ENCODE measurements at places on chromosomes 11 and 22.

- H3K4me3 ChIP-seq = no peak overlapping the region
Observed at GRCh38 chr11:103683576-103683975, 352.9 kb upstream of the DDI1 start.

GRCh38 chr22:48708558-48709245 is 1119.0 kb downstream of the BRD1 start:
- DNase-seq = no peak
- H3K27ac ChIP-seq = no peak overlapping the region
- H3K36me3 ChIP-seq = no peaks in the 10 kb centered on the region
- no peaks in the 10 kb centered on the region for H3K27me3 ChIP-seq
- no peak overlapping the region for H3K4me3 ChIP-seq
- H3K4me1 ChIP-seq = peaks cover 57% of the 10 kb centered on the region

DNA sequence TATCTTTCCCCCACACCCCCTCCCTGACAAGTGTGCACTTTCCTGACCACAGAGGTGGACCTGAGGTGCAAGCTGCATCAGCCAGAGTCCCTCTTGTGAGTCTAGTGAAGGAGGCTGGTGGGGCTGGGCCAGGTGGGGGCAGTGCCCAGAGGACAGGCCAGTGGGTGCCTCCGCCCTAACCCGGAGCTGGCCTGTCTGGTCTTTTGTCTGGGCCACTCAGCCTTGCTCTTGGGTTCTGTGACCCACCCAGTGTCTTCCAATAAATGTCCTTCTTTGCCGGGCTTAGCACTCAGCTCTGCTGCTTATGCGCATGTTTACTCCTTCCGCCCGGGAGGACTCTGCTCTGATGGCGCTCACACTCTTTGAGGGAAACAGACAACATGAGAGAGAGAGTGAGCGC is 526.2 kb downstream of the TBC1D22A start:
- H3K4me1 ChIP-seq = no peaks in the 10 kb centered on the region
- H3K4me3 ChIP-seq = no peak overlapping the region
- peaks cover 3% of the 10 kb centered on the region for H3K27me3 ChIP-seq
- no peak for DNase-seq

- peak overlapping the region; percentile 50 for H3K27ac ChIP-seq
- H3K4me1 ChIP-seq = peaks cover 6% of the 10 kb centered on the region
- H3K36me3 ChIP-seq = peaks cover 18% of the 10 kb centered on the region
- H3K27me3 ChIP-seq = peaks cover 8% of the 10 kb centered on the region
- DNase-seq = no peak
- H3K4me3 ChIP-seq = no peak overlapping the region
Observed at GRCh38 chr11:34473603-34474169, 35.0 kb downstream of the CAT start.

GRCh38 chr11:91133361-91133760 is 910.5 kb upstream of the CHORDC1 start:
- H3K4me3 ChIP-seq = no peak overlapping the region
- H3K27me3 ChIP-seq = no peaks in the 10 kb centered on the region
- H3K36me3 ChIP-seq = no peaks in the 10 kb centered on the region
- H3K27ac ChIP-seq = no peak overlapping the region

DNA sequence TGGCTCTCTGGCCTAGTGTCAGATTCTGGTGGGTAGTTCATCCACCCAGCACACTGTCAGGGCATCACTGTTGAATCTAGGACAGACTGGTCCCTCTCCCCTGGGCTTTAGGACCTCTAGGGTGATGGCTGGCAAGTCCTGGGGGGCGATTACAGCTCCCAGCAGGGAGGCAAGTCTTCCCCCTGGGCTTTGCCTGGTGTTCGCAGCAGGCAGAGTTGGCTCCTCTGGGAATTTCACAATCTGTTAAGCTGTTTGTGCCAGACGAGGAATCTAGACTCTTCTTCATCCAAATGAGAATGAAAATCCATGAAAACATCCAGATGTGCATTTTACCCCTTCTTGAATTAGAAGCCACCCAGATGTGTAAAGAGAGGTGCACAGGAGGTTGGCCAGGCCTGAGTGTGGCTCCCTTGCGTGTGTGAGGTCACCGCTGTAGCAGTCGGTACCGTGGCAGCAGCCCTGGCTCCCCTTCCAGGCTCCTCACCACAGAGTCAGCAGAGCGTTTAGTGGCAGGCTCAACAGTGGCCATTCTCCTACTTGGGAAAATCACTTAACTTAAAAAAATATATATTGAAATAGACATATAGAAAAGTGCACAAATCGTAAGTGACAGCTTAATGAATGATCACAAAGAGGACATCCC is 99.9 kb upstream of the TBCEL start:
- peaks cover 4% of the 10 kb centered on the region for H3K27me3 ChIP-seq
- peaks cover 17% of the 10 kb centered on the region for H3K4me1 ChIP-seq
- peak overlapping the region; percentile 66 for H3K27ac ChIP-seq
- H3K4me3 ChIP-seq = no peak overlapping the region
- no peak for DNase-seq
- no peaks in the 10 kb centered on the region for H3K36me3 ChIP-seq

DNA sequence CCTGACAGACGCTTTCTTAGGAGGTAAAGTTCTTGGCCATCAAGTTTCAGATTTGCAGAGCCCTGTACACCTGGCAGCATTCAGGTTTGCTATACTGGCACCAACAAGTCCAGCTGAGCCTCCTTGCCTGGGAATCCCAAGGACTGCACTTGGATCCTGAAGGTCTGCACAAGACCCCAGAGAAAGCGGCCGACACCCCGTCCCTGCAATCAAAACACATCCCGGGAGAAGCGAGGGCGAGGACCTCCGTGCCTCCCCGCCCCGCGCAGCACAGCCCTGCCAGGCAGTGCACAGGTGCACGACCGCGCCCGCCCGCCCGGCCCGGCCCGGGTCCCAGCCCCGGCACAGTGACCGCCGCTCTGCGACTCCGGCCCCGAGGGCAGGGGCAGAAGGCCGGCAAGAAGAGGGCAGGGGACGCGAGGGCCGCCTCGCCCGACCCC is 559 bp downstream of the MRTFA start:
- H3K4me1 ChIP-seq = peaks cover 38% of the 10 kb centered on the region
- peaks cover 18% of the 10 kb centered on the region for H3K36me3 ChIP-seq
- no peak for DNase-seq
- H3K4me3 ChIP-seq = peak overlapping the region; percentile 93
- H3K27ac ChIP-seq = no peak overlapping the region

DNA sequence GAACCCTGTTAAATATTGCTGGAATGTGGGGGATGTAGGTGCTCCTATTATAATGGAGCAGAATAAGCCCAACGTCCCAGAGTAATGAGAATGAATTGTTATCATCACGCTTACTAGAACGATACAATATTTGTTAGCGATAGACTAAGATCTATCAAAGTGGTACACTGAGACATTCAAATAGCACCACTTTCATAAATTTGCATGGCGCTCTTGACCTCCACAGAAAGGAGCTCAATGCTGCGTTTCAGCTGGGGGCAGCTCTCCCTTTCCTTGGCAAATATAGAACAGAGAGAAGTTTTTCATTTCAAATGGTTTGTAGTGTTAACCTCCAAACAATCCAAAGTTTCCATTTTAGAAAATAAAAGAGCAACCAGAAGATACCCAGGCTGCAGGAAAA is 38.2 kb upstream of the BLID start:
- no peak overlapping the region for H3K4me3 ChIP-seq
- no peak overlapping the region for H3K27ac ChIP-seq
- H3K4me1 ChIP-seq = peaks cover 20% of the 10 kb centered on the region

DNA sequence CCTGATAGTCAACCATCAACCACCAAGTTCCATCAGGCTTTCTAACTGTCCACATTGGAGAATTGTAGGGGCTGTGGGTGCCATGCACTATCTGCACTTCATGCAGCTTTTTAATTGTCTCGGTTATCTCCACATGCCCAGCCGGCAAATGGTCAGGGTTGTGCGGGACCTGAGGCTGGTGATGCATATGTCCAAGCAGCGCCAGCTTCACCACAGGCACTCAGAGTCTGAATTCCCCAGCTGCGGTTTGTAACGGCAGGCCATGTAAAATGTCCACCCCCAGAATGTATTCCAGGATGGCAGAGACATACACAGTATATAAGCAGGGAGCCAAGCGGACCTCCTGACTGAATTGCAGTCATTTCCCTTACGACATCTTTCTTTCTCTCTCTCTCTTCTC is 435.6 kb downstream of the DYNC2H1 start:
- no peaks in the 10 kb centered on the region for H3K36me3 ChIP-seq
- no peak for DNase-seq
- peaks cover 6% of the 10 kb centered on the region for H3K27me3 ChIP-seq
- H3K4me3 ChIP-seq = no peak overlapping the region
- H3K27ac ChIP-seq = no peak overlapping the region

GRCh38 chr11:72696866-72697700 is 22.9 kb upstream of the PDE2A start:
- H3K36me3 ChIP-seq = peaks cover 52% of the 10 kb centered on the region
- no peak overlapping the region for H3K27ac ChIP-seq
- H3K27me3 ChIP-seq = no peaks in the 10 kb centered on the region
- DNase-seq = peak; percentile 68
- H3K4me1 ChIP-seq = peaks cover 5% of the 10 kb centered on the region

GRCh38 chr22:24413736-24414385 is 13.5 kb upstream of the ADORA2A start:
- peak overlapping the region; percentile 72 for H3K4me3 ChIP-seq
- peaks cover 14% of the 10 kb centered on the region for H3K36me3 ChIP-seq
- H3K4me1 ChIP-seq = peaks cover 57% of the 10 kb centered on the region
- DNase-seq = no peak
- no peaks in the 10 kb centered on the region for H3K27me3 ChIP-seq

DNA sequence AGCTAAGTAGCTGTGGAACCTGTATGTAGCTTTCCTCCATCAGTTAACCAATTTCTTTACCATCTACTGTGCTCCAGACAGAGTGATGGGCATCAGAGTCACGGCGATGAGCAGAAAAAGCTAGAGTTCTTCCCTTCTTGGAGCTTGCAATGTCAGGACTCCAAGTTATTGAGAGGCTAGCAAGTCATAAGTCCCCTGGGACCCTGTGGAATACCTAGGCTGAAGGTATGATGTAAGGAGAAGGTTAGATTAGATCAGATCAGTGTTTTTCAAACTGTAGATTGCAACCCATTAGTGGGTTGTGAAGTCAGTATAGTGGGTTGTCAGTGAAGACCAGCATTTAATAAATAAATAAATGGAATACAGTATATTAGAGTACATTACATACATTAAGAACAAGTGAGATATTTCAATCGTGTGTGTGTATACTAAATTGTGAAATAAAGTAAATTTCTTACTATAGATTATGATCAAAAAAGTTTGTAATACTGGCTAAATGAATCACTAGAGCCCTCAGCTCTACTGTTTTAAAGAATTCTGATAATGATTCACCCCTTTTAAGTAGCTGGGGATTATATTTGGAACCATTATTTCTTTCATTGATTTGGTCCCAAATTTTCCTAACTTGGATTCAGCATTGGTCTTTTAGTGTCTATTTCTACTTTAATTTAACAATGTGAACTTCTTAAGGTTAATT is 52.3 kb downstream of the RASSF10 start:
- peaks cover 30% of the 10 kb centered on the region for H3K4me1 ChIP-seq
- H3K27me3 ChIP-seq = no peaks in the 10 kb centered on the region
- no peak for DNase-seq
- H3K4me3 ChIP-seq = no peak overlapping the region
- H3K27ac ChIP-seq = no peak overlapping the region

GRCh38 chr11:9947231-9947864 is 283.5 kb downstream of the SWAP70 start:
- peaks cover 29% of the 10 kb centered on the region for H3K36me3 ChIP-seq
- no peak overlapping the region for H3K27ac ChIP-seq
- no peak for DNase-seq

GRCh38 chr11:76291576-76292526 is 85.5 kb upstream of the WNT11 start:
- peaks cover 82% of the 10 kb centered on the region for H3K27me3 ChIP-seq
- peaks cover 33% of the 10 kb centered on the region for H3K4me1 ChIP-seq
- no peaks in the 10 kb centered on the region for H3K36me3 ChIP-seq
- H3K27ac ChIP-seq = no peak overlapping the region
- no peak overlapping the region for H3K4me3 ChIP-seq

- no peak overlapping the region for H3K27ac ChIP-seq
- H3K4me1 ChIP-seq = no peaks in the 10 kb centered on the region
- no peaks in the 10 kb centered on the region for H3K27me3 ChIP-seq
- H3K36me3 ChIP-seq = no peaks in the 10 kb centered on the region
- no peak for DNase-seq
Observed at GRCh38 chr11:40227730-40228129, 1231.7 kb downstream of the LRRC4C start.

DNA sequence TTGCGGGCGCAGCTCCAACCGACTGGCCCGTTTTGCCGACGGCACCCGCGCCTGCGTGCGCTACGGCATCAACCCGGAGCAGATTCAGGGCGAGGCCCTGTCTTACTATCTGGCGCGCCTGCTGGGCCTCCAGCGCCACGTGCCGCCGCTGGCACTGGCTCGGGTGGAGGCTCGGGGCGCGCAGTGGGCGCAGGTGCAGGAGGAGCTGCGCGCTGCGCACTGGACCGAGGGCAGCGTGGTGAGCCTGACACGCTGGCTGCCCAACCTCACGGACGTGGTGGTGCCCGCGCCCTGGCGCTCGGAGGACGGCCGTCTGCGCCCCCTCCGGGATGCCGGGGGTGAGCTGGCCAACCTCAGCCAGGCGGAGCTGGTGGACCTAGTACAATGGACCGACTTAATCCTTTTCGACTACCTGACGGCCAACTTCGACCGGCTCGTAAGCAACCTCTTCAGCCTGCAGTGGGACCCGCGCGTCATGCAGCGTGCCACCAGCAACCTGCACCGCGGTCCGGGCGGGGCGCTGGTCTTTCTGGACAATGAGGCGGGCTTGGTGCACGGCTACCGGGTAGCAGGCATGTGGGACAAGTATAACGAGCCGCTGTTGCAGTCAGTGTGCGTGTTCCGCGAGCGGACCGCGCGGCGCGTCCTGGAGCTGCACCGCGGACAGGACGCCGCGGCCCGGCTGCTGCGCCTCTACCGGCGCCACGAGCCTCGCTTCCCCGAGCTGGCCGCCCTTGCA is 1.0 kb downstream of the FJX1 start:
- H3K27ac ChIP-seq = peak overlapping the region; percentile 92
- H3K36me3 ChIP-seq = no peaks in the 10 kb centered on the region
- peaks cover 62% of the 10 kb centered on the region for H3K4me1 ChIP-seq
- no peaks in the 10 kb centered on the region for H3K27me3 ChIP-seq

GRCh38 chr11:71268706-71269321 is 16.4 kb upstream of the SHANK2 start:
- DNase-seq = no peak
- H3K27me3 ChIP-seq = peaks cover 27% of the 10 kb centered on the region
- no peak overlapping the region for H3K27ac ChIP-seq
- H3K4me3 ChIP-seq = no peak overlapping the region

DNA sequence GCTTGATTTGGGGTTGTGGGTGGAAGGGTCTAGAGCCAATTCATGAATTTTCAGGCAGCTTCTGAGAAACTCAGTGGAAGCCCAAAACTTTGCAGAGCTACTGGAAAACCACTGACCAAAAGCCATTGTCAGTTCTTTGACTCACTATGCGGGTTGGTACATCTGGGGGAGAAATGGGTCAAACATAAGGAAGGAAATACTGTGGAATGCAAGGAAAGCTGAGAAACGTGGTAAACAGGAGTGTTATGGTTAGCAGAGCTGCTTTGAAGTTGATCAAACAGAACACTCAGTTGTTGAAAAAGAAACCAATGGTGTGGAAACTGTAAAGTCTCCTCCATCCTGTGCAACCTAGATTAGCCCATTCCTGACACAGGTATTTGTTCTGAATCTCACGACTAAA is 6.3 kb upstream of the ABTB2 start:
- peaks cover 30% of the 10 kb centered on the region for H3K27me3 ChIP-seq
- no peak overlapping the region for H3K4me3 ChIP-seq
- H3K36me3 ChIP-seq = no peaks in the 10 kb centered on the region

All from nephron progenitor cell (in vitro differentiated cells).